Progenitor cell of endocrine pancreas (in vitro differentiated cells): ENCODE measurements at places on chromosomes 1 and 21. TPM values are rescaled to one million over a fixed set of nuclear protein-coding genes. Genes with fewer than 3 reads are reported as not detected.

GRCh38 chr1:4792565-4792964 lies 138.2 kb downstream of the AJAP1 start:
- DNase-seq: no peak
- no peak overlapping the region for H3K27ac ChIP-seq
- H3K27me3 ChIP-seq: peaks cover 19% of the 10 kb centered on the region
- peaks cover 2% of the 10 kb centered on the region for H3K4me1 ChIP-seq

DNA sequence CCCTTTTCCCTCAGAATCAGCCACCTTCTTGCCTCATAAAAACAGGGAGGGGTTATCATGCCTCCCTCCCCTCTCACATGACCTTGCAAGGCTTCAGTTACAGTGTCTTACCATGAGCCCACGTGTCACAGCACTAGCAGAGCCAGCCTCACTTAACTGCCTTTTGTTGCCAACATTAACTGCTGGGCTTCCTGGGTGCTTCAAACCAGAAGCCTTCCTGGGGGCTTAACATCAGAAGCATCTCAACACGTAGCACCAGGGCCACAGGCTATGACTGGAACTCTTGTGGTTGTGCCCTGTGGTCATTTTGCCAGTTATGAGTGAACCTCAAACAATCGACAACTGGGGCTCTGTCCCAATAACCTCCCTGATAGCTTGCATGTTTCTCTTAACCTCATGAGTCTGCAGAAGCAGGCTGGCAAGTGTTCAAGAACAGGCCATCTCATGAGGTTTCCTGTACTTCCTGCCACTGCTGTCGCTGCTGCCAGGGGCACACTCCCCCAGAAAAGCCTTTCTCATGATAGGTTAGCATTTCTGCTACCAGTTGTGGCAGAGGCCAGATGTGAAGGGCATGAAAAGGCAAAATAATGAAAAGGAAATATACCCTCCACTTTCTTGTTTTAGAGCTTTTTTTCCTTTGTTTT lies 132.2 kb downstream of the GLUL start:
- H3K27me3 ChIP-seq: no peaks in the 10 kb centered on the region
- H3K4me1 ChIP-seq: peaks cover 6% of the 10 kb centered on the region
- no peak for DNase-seq
- no peak overlapping the region for H3K4me3 ChIP-seq
- H3K36me3 ChIP-seq: no peaks in the 10 kb centered on the region
- H3K27ac ChIP-seq: no peak overlapping the region

- H3K27ac ChIP-seq: no peak overlapping the region
- H3K4me3 ChIP-seq: no peak overlapping the region
- DNase-seq: no peak
- peaks cover 5% of the 10 kb centered on the region for H3K27me3 ChIP-seq
Measured at GRCh38 chr1:41847733-41848132, 71.0 kb downstream of the HIVEP3 start.

FABP3 gene
- 0.73 and 0.74 TPM in 2 replicates for total RNA-seq

GRCh38 chr1:26283871-26284596 lies 4.1 kb downstream of the SH3BGRL3 start:
- H3K27me3 ChIP-seq: no peaks in the 10 kb centered on the region
- H3K4me3 ChIP-seq: no peak overlapping the region
- no peak for DNase-seq
- no peak overlapping the region for H3K27ac ChIP-seq

HSD3B1 gene
- not detected in 2 replicates for total RNA-seq

DNA sequence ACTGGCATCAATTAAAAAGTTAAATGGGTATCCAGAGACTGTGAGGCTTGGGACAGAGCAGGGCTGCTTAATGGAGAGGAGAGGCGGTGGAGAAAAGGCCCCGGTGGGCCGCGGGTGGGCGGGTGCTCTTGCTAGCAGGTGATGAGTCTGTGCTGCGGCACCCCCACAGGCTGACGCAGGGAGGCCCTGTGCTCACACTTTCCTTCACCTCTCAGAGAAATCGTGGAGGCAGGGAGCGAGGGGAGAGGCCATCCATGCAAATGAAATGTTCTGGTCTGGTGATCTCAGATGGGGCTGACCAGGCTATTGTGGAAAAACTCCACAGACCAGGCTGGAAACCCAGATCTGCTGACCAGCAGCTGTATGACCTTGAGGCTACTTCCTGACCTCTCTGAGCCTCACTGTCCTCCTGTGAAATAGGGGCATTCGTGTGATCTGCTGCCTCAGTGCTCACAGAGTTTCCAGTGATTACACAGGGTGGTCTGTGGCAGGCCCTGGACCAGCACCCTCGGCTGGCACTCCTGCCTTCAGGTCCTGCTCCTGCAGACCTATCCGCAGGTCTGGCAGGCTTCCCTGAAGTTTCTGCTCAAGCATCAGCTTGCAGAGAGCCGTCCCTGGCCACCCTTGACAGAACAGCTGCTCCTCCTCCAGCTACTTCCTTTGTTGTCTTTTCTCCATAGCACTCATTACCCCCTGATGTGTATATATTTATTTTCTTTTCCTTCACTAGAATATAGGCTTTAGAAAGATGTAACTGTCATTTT lies 89.2 kb downstream of the BEND5 start:
- H3K27me3 ChIP-seq: peaks cover 16% of the 10 kb centered on the region
- DNase-seq: no peak
- H3K27ac ChIP-seq: no peak overlapping the region
- no peaks in the 10 kb centered on the region for H3K4me1 ChIP-seq

DNA sequence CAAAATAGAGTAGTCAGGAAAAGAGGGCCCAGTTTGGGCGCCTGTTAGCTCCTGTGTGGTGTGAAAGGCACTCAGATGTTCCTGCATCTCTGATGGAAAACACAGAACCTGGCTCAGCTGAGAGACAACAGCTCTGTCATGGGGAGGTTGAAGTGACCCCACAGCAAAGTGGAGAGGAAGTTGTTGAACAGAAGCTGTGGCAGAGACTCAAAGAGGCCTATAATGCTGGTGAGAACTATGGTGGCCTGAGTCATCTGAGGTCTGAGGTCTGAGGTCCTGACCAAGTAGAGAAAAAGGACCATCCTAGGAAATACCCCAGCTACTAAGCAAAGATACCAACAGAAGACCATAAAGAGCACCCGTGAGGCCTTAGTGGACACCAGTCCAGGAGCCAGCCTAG lies 45.6 kb upstream of the JAK1 start:
- no peak overlapping the region for H3K27ac ChIP-seq
- DNase-seq: no peak
- no peaks in the 10 kb centered on the region for H3K27me3 ChIP-seq
- no peaks in the 10 kb centered on the region for H3K4me1 ChIP-seq
- H3K4me3 ChIP-seq: no peak overlapping the region

GRCh38 chr21:44847261-44848056 lies 26.0 kb downstream of the PTTG1IP start:
- peaks cover 6% of the 10 kb centered on the region for H3K4me1 ChIP-seq
- H3K36me3 ChIP-seq: peaks cover 14% of the 10 kb centered on the region
- no peak overlapping the region for H3K27ac ChIP-seq
- DNase-seq: no peak
- H3K4me3 ChIP-seq: no peak overlapping the region

DNA sequence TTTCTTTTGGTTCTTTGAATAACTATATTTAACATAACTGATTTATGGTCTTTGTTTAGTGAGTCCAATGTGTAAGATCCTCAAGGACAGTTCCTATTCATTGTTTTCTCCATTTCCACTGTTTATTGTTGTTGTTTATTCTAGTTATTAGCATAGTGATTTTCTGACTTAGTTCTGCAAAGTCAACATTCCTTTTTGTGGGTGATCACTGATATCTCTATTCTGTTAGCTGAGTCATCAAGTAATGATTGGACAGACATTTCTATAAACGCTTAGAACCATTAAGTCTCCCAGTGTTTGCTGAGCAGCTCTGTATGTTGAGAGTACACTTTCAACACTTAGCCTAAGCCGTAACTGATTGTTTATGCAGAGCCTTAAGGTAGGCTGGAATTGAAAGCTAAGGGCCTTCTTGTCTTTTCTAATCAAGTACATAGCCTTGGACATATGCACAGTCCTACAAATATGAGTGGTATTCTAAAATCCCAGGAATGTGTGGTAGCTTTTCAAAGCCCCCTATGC lies 87.1 kb downstream of the SLC5A9 start:
- no peak overlapping the region for H3K27ac ChIP-seq
- H3K27me3 ChIP-seq: no peaks in the 10 kb centered on the region
- no peak for DNase-seq

- no peak overlapping the region for H3K4me3 ChIP-seq
- H3K4me1 ChIP-seq: no peaks in the 10 kb centered on the region
- DNase-seq: no peak
Measured at GRCh38 chr1:6109688-6110087, 64.0 kb downstream of the KCNAB2 start.

DNA sequence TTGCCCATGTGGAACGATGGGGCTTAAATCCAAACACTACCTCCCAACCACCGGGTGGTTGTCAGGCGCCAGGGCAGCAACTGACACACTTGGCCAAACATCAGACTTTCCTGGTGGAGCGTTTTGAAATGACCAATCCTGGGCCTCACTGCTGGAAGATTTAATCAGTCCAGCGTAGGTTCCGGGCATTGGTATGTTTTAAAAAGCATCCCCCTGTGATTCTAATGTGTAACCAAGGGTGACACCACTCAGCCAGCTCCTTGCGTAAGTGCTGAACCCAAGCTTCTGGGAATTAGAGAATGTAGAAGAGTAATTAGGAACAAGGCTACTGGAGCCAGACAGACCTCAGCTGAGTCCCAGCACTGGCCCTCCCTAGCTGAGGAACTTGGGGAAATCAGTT lies 44.8 kb upstream of the KAZN start:
- peaks cover 23% of the 10 kb centered on the region for H3K4me1 ChIP-seq
- peaks cover 54% of the 10 kb centered on the region for H3K27me3 ChIP-seq
- H3K36me3 ChIP-seq: no peaks in the 10 kb centered on the region
- no peak for DNase-seq
- H3K27ac ChIP-seq: no peak overlapping the region

DPH2 gene
- 24.9 and 25.4 TPM in 2 replicates for total RNA-seq

DNA sequence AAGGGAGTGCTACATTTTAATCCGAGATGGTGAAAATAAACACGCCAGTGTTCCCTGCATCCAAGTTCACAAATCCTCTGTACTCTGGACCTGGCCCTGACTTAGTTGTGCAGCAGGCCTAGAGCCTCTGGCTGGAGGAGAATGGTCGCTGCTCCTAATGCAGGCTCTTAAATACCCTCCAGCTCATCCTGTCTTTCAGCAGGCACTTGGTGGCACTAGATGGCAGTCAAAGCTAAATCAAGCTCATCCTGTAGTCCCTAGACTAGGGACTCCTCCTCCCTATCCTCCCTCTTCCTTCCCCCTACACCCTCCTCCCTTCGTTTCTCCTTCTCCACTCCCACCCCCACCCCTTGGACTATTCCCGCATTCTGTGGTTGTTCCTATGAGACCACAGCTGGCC lies 41.6 kb upstream of the MTR start:
- H3K4me1 ChIP-seq: peaks cover 1% of the 10 kb centered on the region
- H3K4me3 ChIP-seq: no peak overlapping the region
- DNase-seq: no peak
- no peaks in the 10 kb centered on the region for H3K36me3 ChIP-seq

- no peak overlapping the region for H3K27ac ChIP-seq
- no peaks in the 10 kb centered on the region for H3K27me3 ChIP-seq
- no peaks in the 10 kb centered on the region for H3K4me1 ChIP-seq
- H3K4me3 ChIP-seq: no peak overlapping the region
- no peaks in the 10 kb centered on the region for H3K36me3 ChIP-seq
- DNase-seq: no peak
Measured at GRCh38 chr1:41809692-41810091, 109.0 kb downstream of the HIVEP3 start.

DNA sequence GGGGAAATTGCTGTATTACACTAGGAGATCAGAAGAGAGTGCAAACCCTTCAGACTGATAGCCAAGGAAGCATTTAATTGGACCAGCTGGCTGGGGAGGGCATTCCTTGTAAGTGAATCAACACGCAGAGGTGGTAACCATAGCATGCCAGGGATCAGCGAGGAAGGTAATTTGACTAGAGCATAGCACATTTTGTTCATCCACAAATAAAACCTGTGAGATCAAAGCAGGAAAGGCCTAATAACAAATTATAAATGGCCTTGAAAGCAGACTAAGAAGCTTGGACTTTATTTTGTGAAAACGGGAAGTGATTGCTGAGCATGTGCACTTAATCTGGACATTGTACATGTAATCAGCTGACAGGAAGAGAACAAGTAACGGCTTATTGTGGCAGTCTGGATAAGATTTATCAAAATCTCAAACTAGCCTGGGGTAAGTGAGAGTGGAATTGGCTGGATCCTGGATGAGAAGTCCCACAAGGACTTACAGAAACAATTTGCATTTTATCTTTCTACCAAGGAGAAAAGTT lies 11.7 kb upstream of the CD55 start:
- H3K4me3 ChIP-seq: no peak overlapping the region
- peaks cover 3% of the 10 kb centered on the region for H3K27me3 ChIP-seq

ZNF593OS gene
- total RNA-seq: not detected in 2 replicates

DNA sequence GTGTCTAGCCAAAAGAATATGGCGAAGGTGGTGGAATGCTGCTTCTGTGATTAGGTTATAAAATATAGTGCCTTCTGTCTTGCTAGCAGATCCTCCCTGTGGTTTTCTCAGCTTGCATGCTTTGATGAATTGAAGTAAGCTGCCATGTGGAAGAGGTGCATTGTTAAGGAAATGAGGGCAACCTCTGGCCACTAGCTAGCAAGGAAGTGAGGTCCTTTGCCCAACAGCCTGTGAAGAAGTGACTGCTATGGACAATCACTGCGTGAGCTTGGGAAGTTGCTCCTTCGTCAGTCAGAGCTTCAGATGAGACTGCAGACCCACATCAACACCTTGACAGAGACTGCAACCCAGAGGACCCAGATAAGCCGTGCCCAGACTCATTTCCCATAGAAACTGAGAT lies 109.4 kb downstream of the GIPC2 start:
- no peak for DNase-seq
- H3K27me3 ChIP-seq: no peaks in the 10 kb centered on the region
- peaks cover 4% of the 10 kb centered on the region for H3K36me3 ChIP-seq
- H3K4me1 ChIP-seq: no peaks in the 10 kb centered on the region

SLFNL1 gene
- total RNA-seq: 0.95 and 1.0 TPM in 2 replicates

GRCh38 chr1:45557422-45557944 lies 6.9 kb downstream of the AKR1A1 start:
- H3K4me3 ChIP-seq: no peak overlapping the region
- H3K27me3 ChIP-seq: no peaks in the 10 kb centered on the region
- H3K4me1 ChIP-seq: peaks cover 7% of the 10 kb centered on the region
- no peak overlapping the region for H3K27ac ChIP-seq

MYBPH gene
- not detected in 2 replicates for total RNA-seq

DNA sequence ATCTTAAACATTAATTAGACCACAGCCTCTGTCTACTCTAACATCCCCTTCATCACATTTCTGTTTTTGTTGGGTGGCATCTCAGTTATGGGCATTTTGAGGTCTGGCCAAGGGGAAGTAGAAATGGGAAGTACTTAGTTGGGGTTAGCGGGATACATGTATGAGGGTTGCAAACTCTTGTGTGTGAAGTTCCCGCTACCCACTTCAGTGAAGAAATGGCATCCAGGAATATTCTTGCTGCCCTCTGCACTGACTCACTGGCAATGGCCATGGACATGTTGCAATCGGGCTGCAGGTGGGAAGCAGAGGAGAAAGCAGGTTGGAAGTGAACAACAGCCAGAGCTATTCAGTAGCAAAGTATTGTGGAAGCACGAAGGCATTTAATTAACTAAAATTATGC lies 7.4 kb downstream of the CD48 start:
- DNase-seq: no peak
- no peaks in the 10 kb centered on the region for H3K36me3 ChIP-seq
- H3K27ac ChIP-seq: no peak overlapping the region
- peaks cover 6% of the 10 kb centered on the region for H3K27me3 ChIP-seq
